ENCODE measurements at places on chromosomes 6 and 20.

DNA sequence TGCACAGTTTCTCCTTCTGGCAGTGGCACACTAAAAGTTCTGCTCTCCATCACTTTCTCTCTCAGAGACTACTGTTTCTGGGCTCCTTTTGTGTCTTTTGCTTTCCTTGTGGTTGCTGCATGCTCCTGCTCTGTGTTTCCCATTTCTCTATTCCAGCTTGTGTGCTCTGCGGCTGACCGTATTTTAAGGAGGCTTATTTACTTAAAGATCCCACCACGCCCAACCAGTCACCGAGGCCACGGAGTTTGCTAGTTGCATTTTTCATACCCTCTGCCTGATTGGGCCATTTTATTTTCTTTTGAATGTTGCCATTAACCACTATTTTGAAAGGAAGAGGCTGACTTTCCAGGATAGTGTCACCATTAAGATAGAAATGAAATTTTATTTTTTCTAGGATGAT is 626.4 kb upstream of the MMS22L start:
- no peak for DNase-seq

GRCh38 chr20:6269168-6269873 is 146.5 kb upstream of the FERMT1 start:
- DNase-seq: no peak

DNA sequence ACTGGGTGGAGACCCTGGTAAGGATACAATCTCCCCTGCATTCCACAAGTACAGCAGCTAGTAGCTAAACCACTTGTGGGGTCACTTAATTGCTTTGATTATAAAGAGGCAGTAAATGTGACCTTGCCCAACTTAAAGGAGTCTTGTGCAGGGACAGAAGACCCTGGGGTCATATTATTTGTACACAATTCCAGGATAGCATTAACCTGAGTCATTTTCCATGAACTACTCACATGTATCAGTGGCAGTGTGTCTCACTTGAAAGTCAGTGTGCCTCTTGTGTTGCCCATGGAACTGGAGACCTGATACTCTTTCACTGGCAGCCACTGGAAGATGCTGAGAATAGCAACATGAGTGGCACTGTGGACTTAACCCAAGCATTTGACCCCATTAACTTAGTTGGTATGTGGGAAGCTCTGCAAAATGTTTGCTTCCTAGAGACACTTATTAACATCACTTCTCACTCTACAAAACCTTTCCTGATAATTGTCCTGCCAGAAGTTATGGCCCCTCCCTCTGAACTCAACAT is 28.9 kb downstream of the CLIC5 start:
- no peak for DNase-seq

- DNase-seq: peak; percentile 56
Observed at GRCh38 chr6:14711056-14711703, 534.7 kb upstream of the JARID2 start.

DNA sequence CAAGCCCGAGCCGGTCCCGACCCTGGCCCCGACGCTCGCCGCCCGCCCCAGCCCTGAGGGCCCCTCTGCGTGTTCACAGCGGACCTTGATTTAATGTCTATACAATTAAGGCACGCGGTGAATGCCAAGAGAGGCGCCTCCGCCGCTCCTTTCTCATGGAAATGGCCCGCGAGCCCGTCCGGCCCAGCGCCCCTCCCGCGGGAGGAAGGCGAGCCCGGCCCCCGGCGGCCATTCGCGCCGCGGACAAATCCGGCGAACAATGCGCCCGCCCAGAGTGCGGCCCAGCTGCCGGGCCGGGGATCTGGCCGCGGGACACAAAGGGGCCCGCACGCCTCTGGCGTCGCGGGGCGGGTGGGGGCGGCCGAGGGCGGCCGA is 37.5 kb downstream of the YTHDF1 start:
- no peak for DNase-seq

DNA sequence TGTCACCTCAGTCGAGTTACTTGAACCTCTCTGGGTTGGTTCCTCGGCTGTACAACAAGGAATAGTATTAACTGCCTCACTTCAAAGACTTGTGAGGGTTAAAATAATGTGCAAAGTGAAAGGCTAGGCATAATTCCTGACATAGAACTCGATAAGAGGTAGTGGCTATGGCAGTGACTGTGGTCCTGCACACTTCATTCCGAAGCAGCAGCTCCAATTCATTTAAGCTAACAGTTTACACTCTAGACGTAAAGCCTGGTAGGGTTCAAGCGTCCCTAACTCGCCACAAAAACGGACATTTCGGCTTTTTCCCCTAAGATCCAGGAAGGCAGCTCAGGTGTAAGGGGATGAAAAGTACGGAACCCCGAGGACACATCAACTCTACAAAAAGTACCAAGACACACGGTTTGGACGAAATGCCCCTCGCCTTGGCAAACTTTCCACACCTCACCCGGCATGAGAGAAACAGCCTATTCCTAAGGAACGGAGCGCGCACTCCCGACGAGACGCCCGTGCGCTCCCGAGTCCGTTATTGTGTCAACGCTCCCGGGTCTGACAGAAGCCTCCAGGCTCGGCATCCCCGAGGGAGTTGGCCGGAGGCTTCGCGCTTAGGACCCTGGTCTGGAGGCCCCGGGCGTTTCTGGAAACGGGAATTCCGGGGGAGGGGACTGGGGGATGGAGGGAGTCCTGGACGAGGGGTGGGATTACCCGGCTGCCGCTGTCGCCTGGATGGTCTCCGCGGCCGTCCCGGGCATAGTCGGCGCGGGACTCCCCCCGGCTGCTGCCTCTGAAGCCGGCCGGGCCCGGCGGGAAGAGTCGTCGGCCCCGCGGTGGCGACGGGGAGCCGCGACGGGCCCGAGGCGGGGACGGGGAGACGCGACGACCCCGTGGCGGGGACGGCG is 937 bp downstream of the ZNF318 start:
- DNase-seq: no peak

DNA sequence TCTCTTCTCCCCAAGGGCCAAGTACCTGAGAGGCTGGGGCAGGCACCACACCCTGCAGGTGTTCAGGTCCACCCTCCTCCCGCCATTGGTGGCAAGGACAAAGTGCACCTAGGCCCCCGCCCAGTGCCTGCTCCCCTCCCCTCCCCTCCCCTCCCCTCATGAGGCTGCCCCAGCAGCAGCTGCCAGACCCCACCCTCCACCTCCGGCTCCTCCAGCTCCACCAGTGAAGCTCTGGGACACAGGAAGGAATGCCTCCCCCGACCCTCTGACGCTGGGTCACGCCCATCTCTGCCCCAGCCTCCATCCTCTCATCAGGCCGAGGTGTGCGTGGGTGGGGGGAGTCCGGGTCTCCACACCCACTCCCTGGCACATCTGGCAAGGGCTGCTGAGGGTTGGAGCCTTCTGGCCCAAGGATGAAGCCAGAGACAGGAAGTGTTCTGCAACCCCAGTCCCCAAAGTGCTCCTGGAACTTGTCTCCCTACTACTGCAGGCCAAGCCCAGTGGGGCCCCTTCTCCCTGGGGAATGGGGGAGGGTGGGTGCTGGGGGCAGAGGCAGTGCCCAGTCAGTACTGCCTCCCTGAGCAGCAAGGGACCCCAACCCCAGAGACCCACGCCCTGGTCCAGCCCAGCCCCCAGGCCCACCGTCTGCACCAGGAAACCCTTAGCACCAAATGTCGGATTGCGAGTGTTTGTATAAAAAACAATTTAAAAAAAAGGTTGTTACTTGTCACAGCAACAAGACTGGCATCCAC is 1.6 kb upstream of the UCKL1 start:
- DNase-seq: no peak

DNA sequence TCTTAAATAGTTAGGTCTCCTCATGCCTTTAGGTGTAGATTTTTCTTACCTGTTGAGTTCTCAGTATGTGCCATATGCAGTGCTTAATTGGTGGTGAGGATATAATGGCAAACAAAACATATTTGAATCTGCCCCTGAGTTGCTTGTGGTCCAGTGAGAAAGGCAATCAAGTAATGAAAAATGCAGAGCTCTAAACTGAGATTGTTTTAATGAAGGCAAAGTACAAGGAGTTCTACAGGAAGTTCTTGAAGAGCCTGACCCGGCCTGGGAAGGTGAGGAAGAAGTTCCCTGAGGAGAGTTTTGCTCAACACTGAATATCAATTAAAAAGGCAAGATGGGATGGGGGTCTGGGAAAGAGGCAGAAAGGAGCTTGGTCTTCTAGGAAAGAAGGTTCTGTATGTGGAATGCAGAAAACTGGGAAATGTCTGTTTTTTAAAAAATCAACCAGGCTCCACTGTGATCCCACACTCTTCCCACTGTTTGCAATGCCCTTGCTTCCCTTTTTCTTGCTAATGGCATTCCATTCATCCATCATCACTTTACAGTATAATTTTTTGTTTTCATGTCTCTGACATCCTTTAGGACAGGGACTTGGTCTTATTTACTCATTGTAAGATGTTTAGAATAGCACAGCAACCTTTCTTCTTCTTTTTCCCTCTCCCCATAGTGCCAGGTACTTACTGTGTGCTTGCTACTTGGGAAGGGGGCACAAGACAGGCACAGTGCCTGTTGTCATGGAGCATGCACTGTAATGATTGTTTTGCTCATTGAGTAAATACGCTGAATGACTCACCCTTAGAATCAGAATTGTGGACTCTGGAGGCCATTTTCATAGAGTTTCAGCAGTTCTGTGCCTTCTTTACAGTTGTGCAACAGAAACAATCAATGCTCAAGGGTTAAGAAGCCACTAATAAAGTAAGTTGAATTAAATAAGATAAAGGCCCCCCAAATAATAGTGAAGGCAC is 64.3 kb downstream of the ANKS1A start:
- DNase-seq: no peak

- no peak for DNase-seq
Observed at GRCh38 chr6:48619771-48620170, 508.8 kb upstream of the PTCHD4 start.

All from activated T-helper 1 cell treated with anti-CD3 and anti-CD28 coated beads, Interleukin-12 subunit alpha, Interleukin-12 subunit beta, Interleukin-2, Interleukin-4 antibody, amounts not matched to agents 30 ng/mL and 10 ng/mL and 1 ng/mL, durations not matched to agents 14 hours and 24 hours and 36 hours (primary cell).